ENCODE measurements at places on chromosomes 5 and 9.

GRCh38 chr5:66307647-66308241 lies 163.6 kb downstream of the SREK1 start:
- DNase-seq: peak; percentile 53

- DNase-seq: no peak
Measured at GRCh38 chr9:31519424-31519823, 865.0 kb upstream of the ACO1 start.

GRCh38 chr9:78557540-78557939 lies 260.6 kb downstream of the PSAT1 start:
- DNase-seq: no peak

- DNase-seq: no peak
Measured at GRCh38 chr9:133536536-133536935, 2.0 kb downstream of the ADAMTSL2 start.

DNA sequence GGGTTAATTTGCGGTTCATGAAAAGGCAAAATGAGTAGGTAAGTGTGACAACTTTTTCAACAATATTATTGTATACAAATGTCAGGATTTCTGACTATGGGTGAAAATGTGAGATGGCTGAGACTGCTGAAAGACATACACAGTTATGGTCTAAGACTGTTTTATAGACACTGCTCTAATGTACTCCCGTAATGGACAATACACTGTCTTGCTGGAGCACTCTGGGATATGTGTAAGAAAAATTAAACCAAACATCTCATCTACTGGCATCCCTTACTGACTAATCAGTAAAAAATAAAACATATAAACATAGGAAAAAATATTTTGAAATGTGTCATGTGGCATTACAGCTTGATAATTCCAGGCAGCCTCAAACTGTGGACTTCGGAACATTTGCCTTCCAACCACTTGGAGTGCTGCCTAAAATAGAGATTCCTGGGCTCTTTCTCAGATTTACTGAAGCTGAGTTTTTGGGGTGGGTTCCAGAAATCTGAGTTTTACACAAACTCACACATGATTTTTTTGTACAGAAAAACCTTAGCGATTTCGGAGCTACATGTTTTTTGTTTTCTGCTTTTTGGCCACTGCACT lies 233.9 kb upstream of the TBCA start:
- DNase-seq: no peak

DNA sequence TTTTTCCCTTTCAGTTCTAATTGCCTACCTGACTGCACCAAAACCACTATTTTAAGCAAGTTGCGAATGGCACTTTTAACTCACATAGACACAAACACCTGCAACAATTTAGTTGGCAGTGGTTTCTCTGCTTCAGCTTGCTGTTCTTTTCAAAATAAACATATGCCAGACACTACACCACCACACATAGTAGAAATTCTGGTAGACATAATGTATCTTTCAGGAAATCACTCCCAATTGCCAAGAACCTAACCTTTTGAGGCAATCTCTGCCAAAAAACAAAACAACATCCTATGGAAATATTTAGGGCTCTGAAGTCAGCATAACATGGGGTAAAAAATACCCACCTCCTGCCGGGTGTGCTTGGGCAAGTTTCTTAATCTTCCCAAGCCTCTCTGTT lies 27.7 kb downstream of the GLIS3 start:
- no peak for DNase-seq

DNA sequence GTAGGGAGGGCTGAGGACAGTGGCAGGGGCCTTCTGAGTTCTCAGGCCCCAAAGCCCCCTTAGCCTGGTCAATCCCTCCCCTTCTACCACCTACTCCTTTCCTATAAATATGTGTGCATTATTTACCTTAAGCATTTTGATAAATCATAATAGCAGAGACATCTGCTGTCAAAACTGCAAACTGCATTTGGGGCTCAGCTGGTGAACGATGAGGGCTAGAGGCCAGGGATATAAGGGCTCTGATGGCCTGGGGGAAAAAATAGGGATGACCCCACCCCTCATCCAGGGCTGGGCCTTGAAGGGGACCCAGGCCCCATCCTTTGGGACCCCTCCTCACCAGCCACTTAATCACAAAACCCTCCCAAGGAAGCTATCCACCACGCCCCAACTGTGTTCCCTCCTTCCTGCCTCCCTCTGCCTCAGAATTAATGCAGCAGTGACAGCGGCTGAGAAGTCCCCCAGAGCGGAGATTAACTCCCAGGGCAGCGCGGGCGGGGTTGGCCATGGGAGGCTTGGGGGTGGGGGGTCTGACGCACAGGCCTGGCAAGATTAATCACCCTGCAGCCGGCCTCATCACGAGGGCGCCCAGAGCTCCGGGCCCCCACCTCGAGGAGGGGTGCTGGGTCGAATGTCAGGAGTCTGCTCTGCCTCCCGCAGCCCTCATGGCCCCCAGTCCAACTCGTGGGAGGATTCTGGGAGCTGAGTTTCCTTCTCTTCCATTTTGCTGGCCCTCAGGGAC lies 42.1 kb downstream of the CXXC5 start:
- no peak for DNase-seq

DNA sequence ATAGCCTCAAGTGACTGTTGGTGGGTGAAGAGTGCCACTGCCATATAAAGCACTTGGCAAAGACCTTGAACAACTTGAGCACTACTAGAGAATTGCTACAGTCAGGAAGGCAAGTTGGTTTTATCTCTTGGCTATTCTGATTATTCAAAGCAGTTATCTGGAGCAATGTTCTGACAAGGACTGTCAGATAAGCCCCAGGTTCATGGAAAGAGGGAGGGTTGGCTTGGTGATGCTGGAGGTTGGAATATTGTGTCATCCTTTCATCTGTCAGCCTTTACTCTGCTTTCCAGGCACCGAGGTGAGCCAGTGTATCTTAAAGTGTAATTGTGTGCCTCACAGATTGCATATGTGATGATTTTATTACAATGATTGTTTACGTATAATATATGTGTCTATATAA lies 548.4 kb upstream of the ZNF608 start:
- DNase-seq: no peak

DNA sequence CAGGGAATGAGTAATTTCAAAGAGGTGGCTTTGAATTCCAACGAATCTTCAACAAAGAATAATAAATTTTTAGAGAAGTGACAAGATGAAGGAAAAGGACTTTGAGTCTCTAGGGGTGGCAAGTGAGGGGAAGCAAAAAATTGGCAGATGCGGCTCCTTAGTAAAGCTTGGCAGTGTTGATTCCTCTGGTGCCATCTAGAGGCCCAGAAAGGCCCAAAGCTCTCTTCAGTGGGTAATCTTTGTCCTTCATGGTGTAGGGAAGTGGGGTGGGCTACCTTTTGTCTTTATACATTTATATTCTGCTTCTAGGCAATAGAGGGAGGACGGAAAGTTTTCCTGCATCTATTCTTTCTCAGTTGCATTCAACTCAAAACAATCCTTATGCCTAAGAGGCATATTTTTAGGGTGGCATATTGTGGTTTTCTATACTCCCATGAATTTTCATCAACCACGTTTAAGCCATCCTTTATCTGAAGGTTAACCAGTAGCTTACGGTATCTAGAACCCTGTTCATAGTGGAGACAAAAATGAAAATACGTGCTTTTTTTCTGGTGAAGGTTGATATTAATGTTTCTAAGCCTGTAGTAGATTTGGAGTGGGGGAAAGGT lies 17.5 kb upstream of the ROPN1L start:
- DNase-seq: no peak

DNA sequence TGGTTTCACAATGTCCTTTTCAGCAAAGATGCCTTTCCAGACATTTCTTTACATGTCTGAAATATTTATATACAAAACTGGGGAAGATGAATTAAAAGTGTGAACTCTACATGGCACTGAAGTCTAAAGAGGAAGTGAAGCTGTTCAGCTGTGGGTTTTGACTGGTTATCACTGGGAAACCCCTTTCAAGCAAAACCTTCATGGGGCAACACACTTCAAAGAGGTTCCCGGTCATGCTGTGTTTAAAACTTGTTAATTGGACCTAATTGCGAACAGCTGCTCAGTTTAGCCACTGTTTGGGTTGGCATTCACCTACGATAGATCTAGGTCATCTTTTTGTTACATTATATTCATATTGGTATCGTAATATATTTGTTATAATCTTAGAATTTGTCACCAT lies 20.0 kb upstream of the GDNF start:
- DNase-seq: no peak

DNA sequence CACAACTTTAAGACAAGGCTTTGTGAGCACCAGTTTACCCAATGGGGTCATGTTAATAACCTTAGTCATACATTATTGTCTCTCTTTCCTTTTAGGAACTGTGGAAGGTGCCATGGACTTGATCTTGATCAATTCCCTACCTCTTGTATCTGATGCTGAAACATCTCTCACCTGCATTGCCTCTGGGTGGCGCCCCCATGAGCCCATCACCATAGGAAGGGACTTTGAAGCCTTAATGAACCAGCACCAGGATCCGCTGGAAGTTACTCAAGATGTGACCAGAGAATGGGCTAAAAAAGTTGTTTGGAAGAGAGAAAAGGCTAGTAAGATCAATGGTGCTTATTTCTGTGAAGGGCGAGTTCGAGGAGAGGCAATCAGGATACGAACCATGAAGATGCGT lies 48.7 kb downstream of the TEK start:
- DNase-seq: no peak

DNA sequence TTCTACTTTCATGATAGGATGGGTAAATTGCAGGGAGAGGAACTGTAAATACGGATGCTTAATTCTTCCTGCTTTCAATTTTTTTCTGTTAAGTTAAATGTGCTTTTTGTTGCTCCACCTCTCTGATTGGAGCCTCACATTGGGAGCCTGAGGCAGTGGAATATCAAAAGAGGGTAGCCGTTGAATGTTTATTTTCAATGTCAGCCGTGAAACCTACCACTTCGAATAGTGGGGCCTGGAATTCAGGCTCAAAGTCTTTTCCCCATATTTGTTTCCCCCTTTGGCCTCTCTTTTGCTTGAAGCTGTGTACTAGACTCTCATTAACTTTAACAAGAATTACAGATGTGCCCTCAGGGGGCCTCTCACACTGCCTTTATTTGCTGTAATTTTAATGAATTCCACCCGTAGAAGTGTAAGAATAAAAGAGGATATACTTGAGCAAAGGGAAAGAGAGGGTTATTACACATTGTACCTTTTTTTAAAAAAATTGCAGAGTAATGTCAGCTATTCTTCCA lies 29.0 kb downstream of the PSAT1 start:
- DNase-seq: no peak

GRCh38 chr5:119338326-119338946 lies 17.4 kb upstream of the TNFAIP8 start:
- no peak for DNase-seq

GRCh38 chr5:134458234-134459009 lies 46.7 kb upstream of the CDKN2AIPNL start:
- no peak for DNase-seq

DNA sequence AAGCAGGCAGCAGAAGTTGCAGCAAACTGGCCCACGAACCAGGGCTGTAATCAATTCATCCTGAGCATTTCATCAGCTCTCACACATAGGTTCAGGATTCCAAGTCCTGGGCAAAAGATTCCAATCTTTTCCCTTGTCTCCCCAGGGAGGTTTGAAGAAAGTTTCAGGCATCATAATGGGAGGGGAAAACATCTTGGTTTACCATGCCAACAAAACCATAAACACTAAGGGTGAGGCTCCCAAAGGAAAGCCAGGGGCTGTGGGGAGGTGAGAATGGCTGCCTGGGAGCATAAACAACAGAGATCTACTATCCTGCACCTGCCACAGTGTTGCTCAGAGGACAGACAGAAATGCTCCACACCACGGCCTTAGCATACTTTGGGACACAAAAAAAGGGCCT lies 94.6 kb downstream of the SH3TC2 start:
- DNase-seq: no peak

DNA sequence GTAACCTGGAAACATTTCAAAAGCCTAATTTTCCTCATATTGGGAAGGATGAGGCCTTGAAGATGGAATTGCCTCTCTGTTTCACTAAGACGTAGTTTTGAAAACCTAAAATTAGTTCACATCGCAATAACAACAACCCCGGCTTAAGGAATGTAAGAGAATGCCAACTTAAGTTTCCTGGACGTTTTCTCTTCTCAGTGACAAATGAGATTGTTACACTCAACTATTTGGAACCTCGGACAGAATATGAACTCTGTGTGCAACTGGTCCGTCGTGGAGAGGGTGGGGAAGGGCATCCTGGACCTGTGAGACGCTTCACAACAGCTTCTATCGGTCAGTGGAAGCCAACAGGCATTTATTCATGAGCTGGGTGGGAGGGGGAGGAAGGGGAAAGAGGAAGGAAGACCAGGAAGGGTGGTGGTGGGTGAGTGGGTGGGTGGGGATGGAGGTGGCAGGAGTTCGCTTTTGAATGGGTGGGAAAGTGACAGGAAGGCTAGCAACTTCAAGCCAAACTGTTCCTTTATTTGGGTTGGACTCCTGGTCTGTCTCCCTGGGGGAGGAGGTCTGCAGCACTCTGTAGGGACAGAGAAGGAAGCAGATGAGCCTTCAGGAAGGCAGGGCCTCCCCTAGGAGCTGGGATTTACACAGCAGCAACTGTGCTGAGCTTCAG lies 83.4 kb downstream of the TEK start:
- DNase-seq: no peak

- peak; percentile 58 for DNase-seq
Measured at GRCh38 chr5:112174959-112175594, 244.0 kb downstream of the EPB41L4A start.

- no peak for DNase-seq
Measured at GRCh38 chr5:96952118-96952750, 16.4 kb downstream of the LNPEP start.

DNA sequence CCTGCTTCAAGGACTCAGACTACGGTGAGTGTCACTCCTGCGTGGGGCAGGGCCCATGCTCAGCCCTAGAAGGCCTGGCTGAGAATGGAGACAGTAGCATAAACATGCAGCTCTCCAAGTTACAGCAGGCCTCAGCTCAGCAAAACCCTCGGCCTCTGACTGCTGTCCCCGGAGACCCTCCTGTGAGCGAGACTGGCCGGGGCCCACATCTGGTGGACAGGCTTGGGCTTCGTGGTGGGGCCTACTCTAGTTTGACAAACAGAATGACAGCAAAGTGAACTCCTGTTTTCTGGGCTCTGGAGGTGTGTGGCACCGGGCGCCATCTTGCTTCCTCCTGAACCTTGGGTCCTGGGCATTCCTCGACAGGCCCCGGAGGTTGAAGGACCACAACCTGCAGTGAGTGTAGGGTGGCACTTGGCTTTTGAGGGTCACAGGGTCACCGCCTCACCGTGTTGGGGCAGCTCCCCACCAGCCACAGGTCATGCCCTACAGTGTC lies 97.5 kb downstream of the PHF2 start:
- no peak for DNase-seq

- no peak for DNase-seq
Measured at GRCh38 chr9:136512651-136513071, 29.8 kb upstream of the SEC16A start.

DNA sequence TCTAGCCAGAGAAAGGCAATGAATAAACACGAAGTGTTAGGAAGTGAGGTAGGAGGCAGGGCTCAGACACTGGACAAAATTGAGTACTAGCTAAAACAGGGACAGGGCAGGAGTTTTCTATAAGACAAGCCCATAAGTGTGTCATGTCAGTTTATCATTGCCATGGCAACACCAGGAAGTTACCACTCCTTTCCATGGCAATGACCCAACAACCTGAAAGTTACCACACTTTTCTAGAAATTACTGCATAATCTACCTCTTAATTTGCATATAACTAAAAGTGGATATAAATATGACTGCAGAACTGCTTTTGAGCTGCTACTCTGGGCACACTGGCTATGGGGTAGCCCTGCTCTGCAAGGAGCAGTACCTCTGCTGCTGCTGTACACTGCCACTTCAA lies 442.5 kb upstream of the COX7C start:
- DNase-seq: no peak
